ENCODE measurements at places on chromosomes 12 and 14.

DNA sequence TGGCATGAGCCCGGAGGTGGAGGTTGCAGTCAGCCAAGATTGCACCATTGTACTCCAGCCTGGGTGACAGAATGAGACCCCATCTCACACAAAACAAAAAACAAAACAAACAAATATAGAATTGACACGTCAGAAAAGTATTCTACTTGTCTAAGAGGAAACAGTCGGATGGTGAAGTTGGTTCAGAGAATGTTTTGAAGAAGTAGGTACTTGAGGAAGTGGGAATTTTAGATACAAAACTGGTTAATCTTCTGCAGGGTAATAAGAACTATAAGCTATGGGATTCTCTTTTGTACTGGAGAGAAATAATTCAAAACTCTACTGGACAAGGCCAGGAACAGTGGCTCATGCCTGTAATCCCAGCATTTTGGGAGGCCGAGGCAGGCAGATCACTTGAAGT is 14.6 kb upstream of the TCTN1 start:
- DNase-seq: no peak

- DNase-seq: no peak
Observed at GRCh38 chr12:15852383-15852782, 29.8 kb upstream of the STRAP start.

DNA sequence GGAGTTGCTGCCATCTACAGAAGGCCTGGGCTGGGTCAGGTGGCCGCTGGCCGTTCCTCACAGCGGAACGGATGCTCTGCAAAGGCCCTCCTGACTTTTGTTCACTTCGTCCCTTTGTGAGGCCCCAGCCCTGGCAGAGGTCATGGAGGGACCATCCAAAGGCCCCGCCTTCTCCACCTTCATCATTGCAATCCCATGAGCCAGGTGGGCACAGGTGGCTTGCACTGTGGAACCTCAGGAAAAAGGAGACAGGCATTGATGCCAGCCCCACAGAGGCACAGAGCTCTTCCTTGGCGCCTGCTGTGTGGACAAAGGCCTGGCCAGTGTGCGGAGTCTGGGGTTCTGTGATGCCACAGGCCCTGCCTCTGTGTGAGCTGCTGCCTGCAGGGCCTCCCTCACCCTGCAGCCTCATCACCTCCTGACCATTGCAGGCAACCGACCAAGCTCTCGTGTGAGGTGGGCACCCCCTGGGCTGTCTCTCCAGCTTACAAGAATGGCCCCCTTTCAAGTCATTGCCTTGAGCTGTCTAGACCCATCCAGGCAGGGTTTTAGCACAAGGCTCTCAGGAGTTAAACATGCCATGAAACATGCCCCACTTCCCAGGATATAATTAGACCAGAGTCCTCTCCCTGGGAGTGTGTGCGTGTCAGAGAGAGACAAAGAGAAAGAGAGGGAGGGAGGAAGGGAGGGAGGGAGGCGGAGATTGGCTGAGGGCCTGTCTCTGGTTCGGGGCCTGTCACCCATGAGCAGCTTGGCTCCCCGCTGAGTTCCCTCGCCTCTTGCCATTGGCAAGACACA is 19.3 kb downstream of the NFKBIA start:
- DNase-seq: no peak

GRCh38 chr14:49193332-49194065 is 392.7 kb downstream of the RPS29 start:
- DNase-seq: no peak

DNA sequence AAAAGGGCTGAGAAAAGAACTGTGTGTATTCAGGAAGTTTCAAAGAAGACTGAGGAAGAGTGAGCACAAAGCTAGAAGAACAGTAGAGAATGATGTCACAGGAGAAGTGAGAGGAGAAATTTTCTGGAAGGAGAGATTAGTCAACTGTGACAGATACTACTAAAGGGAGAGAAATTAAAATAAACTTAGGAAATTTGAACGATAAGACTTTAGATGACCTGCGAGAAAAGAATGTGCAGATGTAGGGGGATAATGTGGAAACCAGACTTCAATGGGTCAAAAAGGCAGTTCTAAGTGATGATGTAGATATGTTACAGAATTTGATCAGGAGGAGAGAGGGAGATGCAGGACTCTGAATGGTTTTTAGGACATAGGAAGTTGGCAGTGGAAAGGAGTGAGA is 287.4 kb downstream of the SYT1 start:
- no peak for DNase-seq

DNA sequence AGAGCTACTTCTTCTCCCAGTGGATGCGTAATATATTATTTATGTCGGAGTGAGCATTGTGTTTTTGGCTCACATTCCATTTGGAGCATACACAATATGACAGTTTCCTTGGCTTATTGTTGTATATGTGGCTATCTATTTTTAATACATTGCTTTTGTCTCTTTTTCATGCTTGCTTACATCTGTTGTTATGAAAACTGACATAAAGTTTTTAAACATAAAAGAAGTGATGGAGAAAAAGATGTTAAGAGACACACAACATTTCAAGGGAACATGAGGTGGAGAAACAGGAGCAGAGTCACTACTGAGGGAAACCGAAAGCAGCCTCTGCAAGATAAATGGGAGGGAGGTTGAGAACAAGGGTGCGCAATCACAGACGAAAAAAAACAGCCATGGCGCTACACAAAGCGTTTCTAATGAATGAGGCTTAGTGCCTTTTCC is 228.4 kb upstream of the NPAS3 start:
- no peak for DNase-seq

- DNase-seq: no peak
Observed at GRCh38 chr12:91704446-91704845, 441.2 kb downstream of the BTG1 start.

DNA sequence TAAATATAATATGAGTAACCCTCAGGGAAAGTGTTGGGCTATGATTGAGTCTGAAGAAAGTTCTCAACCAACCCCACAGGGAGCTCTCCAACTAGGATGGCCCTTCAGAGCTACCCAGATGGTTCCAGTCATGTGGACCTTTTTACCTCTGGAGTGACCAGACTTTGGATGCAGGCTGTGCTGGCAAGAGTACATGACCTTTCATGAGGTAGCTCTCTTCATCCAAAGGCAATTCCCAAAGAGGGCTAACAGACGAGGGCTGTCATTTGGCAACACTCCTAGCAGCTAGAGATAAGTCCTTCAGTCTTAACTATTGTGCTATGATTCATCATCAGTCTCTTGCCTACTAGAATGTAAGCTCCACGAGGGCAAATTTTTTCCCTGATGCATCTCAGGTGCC is 75.4 kb downstream of the DUSP6 start:
- DNase-seq: no peak

DNA sequence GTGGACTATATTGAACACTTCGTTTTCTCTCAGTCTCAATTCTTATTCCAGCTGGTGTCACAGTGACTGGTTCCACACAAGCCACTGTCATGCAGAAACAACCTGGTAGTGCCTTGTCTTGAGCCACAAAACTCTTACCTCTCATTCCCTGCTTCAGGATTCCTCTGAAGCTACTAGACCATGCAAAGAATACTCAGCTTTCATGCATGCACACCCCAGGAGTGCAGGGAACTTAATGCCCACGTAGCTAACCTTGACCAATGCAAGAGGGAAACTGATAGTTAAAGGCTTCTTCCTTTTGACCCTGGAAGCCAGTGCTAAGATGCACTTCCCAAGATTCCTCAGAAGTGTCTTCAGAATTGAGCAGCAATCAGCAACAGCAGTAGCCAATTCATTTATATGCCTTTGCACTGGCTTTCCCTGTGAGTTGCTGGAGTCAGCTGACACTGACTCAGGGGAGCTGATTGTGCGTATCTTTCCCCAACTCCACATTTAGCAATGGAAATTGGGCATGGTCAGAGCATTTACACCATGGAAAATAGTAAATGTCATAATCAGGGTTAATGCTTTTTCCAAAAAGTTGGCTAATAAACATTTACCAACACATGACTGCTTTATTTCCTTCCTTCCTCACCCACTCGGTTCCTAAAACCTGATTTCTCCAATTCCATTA is 113.6 kb upstream of the SLC35F4 start:
- no peak for DNase-seq

DNA sequence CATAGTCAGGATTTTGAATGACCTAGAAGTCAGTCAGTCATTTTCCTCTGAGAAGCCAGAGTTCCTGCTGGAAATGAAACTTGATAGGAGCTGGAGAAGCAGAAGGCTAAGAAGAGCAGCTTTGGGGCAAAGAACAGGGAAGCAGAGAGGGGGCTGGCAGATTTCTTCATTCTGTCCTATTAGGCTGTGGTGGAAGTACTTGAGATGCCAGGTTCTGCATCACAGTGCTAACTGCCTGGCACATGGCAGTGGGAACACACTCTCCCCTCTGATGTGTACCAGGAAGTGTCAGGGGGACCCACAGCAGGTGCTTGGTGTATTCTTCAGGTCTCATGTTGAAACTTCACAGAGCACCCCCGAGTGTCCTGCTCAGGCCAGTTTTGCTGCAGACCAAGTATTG is 61.0 kb downstream of the SUSD6 start:
- no peak for DNase-seq

DNA sequence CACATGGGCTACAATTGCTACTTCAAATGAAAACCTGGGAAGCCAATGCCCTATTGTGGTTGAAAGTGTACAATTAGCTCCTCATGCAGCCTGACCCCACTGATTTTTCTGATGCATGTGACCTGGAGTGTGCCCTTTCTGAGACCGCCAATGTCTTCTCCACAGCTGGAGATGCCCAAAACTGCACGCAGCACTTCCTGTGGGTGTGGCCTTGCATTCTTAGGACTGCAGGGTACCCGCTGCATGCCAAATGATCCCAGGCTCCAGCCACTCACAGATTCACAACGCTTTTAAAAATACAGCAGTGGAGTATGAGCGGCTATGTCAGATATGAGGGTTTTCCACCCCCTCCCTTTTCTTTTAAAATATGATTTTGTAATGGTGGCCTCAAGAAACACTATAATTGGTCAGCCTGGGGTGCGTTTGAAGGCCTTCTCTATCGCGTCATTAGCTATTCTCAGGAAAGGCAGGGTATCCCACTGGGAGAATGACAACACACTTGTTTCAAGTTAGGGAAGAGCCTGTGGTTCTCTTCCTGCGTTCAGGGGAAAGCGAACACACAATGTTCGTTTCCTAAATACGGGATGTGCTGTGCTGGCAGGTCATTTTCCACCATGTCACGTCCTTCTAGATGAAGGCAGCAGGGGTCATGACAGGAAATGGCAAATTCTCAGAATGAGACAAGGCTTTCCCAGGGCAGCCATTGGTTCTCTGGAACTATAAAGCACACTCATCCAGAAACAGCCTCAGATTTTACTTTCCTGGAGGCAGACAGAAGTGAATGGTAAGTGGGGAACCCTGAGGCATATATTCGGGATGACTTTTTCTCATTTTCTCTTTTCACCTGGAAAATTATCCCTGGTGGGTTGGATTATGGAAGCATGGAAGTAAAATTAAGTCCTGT is at the start of gene APOLD1:
APOLD1 (plus strand) TSS at position 749 of the 904 bp plus-strand sequence; CDS start at position 782, 33 bp downstream.
- no peak for DNase-seq

- no peak for DNase-seq
Observed at GRCh38 chr12:129428240-129428936, 475.4 kb downstream of the TMEM132D start.

- no peak for DNase-seq
Observed at GRCh38 chr12:16437926-16438325, 90.5 kb downstream of the MGST1 start.

GRCh38 chr14:63435838-63436237 is 107.3 kb downstream of the PPP2R5E start:
- DNase-seq: no peak

DNA sequence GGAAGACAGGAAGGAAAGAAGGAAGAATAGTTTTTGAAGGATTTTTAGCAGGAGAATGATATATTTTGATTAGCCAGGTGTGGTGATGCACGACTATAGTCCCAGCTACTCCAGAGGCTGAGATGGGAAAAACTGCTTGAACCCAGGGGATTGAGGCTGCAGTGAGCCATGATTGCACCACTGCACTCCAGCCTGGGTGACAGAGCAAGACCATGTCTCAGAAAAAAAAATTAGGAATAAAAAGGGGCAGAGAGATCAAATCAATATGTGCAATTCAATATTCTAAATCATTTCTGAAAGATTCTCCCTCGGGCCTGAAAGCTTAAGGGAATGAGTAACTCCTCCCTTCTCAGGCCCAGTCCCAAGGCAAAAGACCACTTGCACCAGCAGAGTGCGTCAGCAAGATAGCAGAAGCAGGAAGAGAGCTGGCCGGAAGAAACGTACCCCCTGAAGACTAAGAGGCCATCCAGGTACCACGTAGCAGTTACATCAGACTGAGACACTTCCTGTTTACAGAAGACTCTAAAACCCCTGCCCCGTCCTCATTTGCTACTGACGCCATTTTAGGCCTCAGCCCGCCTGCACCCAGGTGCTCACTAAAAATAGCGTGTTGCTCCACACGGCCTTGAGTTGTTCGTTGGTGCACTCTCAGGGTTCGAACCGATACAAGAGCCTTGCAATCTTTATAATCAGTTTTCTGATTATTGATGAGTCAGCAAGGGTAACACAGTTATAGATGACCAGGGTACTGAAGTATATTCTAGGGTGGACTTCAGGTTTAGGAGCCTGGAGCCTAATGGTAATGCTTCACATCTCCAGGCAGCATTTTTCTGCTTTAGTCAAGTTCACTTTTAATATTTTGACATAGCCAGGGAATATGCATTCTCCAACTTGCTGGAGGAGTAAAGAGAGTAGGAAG is 57.7 kb upstream of the CSRP2 start:
- DNase-seq: no peak

Measured in T-cell (primary cell).